T-cell (primary cell): ENCODE measurements at places on chromosomes 7 and 10.

- DNase-seq = no peak
Observed at GRCh38 chr10:86721232-86721631, 35.2 kb upstream of the BMPR1A start.

- DNase-seq = no peak
Observed at GRCh38 chr7:39421251-39421650, 145.0 kb upstream of the YAE1 start.

DNA sequence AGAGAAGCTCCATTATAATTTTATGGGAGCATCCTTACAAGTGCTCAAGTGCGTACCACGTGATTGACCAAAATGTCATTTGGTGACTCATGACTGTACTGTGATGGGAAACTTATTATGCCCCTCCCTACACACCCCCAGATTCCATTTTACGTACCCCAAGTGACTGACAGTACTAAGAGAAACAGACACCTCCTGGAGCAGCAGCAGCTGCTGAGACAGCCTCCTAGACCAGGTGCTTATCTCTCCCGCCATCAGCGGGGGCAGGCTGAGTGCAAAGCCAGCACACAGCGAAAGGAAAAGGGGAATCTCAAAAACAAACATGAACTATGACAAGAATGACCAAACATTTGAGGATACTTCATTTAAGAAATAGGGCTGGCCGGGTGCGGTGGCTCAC lies 4.2 kb upstream of the ADAM12 start:
- DNase-seq = no peak

- no peak for DNase-seq
Observed at GRCh38 chr7:15985587-15986384, 299.3 kb upstream of the MEOX2 start.

GRCh38 chr7:47611045-47611511 lies 29.2 kb upstream of the TNS3 start:
- no peak for DNase-seq

DNA sequence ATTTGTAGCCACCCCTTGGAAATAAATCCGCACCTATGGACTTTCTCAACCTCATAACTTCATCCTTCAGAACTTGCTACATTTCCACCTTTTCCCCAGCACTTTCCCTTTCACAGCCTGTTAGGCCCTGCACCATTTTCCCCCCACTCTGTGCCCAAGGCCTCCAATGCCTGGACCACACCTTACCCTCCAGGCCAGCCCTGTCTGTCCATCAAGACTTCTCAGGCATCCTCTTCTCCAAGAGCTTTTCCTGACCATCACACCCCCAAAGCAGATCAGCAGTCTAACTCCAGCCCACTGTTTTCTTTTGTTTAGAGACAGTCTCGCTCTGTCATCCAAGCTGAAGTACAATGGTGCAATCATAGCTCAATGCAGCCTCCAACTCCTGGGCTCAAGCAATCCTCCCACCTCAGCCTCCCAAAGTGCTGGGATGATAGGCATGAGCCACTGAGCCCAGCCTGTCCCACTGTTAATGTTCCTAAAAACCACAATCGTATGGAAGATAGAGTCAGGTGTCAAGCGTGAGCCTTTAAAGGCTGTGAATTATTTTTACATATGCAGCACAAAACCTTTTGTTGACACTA lies 116.8 kb downstream of the PARD3 start:
- DNase-seq = no peak

GRCh38 chr10:104327745-104328645 lies 10.3 kb downstream of the ITPRIP start:
- DNase-seq = no peak

DNA sequence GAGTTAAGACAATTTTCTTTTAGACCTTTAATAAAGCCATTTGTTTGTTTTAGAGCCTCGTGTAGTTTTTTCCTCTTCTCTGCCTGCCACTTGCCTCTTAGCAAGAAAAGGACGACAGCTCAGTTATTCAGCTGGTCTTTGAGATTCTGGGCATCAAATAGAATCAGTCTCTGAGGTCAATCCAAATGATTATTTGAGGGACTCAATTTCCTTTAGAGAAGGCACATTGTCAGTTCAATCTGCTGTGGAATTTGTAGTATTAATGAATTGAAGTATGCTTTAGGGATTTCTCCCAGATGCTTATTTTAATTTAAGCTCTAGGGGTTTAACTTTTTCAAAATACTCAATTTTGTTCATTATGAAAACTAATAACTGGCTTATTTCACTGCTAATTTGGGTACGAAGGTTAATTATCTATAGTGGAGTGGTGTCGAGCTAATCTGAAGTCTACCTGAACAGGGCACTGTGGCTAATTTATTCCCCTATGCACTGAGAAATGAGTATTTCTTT lies 841.2 kb upstream of the AUTS2 start:
- DNase-seq = no peak

DNA sequence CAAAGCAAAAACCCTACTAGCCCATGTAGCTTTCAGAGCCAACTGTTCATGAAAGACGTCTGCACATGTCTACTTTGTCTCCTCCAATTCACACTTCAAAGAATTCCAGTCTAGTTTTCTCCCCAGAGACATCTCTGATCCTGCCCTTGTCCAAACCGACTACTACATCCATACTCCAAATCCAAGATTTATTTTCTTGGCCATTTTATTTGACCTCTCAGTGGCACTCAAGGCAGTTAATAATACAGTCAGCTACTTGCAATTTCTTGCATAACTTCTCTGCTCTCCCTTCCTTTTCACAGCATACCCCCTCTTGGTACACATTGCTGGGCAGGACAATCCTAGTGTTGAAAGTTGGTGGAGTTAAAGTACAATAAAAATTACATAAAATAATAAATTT lies 170.9 kb upstream of the INHBA start:
- DNase-seq = no peak

GRCh38 chr10:81479316-81479715 lies 395.7 kb upstream of the NRG3 start:
- DNase-seq = no peak

DNA sequence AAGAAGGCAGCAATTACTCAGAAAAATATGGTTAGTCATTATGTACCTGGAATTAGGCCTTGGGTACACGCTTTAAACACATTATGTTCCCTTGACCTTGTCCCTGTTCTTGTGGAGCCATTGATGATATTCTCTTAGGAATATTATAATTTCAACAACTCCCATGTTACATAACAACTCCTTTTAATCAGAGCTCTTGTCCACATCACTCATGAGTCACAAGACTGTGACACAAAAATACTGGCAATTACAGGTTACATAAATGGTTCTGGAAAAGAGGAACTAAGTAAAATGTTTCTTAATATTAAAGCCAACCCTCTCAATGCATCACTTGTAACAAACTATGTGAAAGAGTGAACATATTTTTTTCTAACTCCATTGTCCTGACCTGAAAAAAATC lies 143.8 kb upstream of the PCLO start:
- DNase-seq = no peak

GRCh38 chr7:105829681-105830322 lies 46.6 kb downstream of the ATXN7L1 start:
- no peak for DNase-seq

DNA sequence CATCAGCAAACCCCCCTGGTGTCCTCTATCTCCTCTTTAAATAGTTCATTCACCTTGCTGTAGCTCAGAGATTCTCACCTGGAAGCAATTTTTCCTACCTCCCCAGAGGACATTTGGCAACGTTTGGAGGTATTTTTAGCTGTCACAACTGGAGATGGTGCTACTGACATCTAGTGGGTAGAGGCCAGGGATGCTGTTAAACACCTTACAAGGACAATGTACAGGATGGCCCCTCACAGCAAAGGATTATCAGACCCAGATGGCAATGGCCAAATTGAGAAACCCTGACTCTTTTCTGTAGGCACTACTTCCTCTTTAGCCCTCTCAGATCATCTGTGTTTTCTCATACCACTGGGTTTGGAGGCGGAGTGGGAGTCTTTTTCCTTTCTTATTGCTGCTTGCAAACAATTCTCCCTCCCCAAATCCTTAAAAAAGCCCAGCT lies 13.2 kb upstream of the TRA2A start:
- DNase-seq = no peak

GRCh38 chr7:4806983-4807597 lies 31.7 kb downstream of the AP5Z1 start:
- DNase-seq = no peak

GRCh38 chr10:34996843-34997242 lies 93.3 kb downstream of the CUL2 start:
- DNase-seq = no peak

GRCh38 chr10:74433993-74434392 lies 283.0 kb downstream of the ADK start:
- DNase-seq = no peak
